Gastrocnemius medialis (tissue), 4 donors: ENCODE measurements at places on chromosomes 5 and 9.
A peak's percentile ranks its signal among the peaks of the same experiment; 100 is the strongest.

DNA sequence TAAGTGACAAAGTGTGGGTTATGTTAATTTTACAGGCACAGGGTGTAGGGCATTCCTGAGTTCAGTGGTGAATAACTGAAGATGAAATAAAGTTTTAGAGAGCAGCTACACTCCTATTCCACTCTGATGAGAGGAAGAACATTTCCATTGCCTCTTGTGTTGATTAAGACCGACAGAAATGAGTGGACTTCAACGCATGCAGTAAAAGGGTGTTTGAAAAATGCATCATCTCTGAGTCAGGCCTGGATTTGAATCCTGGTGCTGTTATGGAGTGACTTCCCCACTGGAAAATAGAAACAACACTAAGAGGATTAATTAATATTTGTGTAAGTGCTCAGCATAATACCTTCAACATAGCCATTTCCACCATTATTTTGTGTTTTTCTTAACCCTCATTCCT, 86.3 kb downstream of the PRR16 start:
- no peak for DNase-seq

GRCh38 chr9:94033383-94033782, 50.9 kb upstream of the PTPDC1 start:
- DNase-seq, result no peak

- DNase-seq, result no peak
Observed at GRCh38 chr5:149827546-149827945, 97.4 kb downstream of the PPARGC1B start.

DNA sequence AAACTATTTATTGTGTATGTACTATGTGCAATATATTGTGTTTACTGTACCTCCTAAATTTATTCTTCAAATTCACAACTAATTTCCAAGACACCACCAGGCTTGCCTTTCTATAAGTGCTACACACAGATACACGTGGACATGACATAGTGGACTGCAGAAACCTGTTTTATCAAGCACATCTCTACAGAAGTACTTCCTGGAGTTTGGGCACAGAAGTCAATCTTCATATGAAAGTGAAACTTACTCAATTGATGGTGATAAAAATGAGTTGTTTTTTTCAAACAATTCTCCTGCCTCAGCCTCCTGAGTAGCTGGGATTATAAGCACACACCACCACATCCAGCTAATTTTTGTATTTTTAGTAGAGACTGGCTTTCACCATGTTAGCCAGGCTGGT, 57.6 kb downstream of the NLN start:
- DNase-seq, result no peak

- DNase-seq, result no peak
Observed at GRCh38 chr5:10621832-10622231, 58.0 kb downstream of the ANKRD33B start.

GRCh38 chr9:98790842-98791607, 5.3 kb downstream of the ANKS6 start:
- peak; percentile 89 for DNase-seq

GRCh38 chr5:149040421-149040820, 22.4 kb downstream of the SH3TC2 start:
- no peak for DNase-seq

- DNase-seq, result no peak
Observed at GRCh38 chr5:83764101-83764500, 43.4 kb upstream of the HAPLN1 start.
